Central memory CD8-positive, alpha-beta T cell (primary cell): ENCODE measurements at places on chromosomes 13 and 19.

- DNase-seq, result no peak
Measured at GRCh38 chr13:24700539-24700938, 20.3 kb downstream of the ATP12A start.

DNA sequence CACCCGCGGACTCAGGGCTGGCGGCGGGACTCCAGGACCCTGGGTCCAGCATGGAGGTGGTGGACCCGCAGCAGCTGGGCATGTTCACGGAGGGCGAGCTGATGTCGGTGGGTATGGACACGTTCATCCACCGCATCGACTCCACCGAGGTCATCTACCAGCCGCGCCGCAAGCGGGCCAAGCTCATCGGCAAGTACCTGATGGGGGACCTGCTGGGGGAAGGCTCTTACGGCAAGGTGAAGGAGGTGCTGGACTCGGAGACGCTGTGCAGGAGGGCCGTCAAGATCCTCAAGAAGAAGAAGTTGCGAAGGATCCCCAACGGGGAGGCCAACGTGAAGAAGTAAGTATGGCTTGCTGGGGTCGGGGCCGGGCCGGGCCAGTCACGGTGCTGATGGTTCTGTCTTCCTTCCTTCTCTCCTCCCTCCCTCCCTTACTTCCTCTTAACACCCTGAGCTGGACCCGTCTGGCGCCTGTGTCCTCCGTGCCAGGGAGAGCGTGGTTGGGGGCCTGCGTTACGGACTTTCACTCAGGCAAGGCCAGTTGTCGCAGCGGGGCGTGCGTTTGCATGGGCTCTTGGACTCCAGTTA is 1.4 kb downstream of the STK11 start:
- no peak for DNase-seq

DNA sequence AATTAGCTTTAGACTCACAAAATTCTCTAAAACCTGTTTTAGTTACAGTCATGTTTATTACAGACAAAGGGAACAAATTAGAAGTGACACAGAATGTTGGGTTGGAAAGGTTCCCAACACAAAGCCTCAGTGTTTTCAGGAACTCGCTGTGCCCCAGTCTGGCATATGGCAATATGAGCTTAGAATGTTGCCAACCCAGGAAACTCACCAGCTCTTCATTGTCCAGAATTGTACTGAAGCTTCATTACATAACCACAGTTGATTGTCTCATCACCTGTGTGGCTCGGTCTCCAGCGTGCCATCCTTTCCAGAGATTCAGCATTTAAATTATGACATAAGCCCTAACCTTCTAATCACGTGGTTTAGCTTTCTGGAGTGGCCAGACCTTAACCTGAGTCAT is 19.1 kb downstream of the ZNF264 start:
- no peak for DNase-seq

DNA sequence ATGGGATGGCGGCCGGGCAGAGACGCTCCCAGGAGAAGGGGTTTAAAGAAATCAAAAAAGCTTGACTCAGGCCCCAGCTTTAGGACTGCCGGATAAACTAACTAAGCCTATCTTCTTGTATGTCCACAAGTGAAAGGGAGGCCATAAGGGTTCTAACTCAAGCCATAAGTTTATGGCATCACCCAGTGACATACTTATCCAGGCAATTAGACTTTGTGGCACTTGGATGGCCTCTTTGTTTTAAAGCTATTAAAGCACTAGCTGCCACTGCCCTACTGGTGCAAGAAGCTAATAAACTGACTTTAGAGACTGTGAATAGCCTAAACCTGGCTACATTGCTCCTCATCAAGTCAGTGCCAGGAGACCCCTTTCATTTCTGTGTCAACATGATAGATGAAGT is 102.0 kb downstream of the ZNF429 start:
- DNase-seq, result no peak

- DNase-seq, result no peak
Measured at GRCh38 chr13:51816604-51817249, 12.8 kb upstream of the DHRS12 start.

DNA sequence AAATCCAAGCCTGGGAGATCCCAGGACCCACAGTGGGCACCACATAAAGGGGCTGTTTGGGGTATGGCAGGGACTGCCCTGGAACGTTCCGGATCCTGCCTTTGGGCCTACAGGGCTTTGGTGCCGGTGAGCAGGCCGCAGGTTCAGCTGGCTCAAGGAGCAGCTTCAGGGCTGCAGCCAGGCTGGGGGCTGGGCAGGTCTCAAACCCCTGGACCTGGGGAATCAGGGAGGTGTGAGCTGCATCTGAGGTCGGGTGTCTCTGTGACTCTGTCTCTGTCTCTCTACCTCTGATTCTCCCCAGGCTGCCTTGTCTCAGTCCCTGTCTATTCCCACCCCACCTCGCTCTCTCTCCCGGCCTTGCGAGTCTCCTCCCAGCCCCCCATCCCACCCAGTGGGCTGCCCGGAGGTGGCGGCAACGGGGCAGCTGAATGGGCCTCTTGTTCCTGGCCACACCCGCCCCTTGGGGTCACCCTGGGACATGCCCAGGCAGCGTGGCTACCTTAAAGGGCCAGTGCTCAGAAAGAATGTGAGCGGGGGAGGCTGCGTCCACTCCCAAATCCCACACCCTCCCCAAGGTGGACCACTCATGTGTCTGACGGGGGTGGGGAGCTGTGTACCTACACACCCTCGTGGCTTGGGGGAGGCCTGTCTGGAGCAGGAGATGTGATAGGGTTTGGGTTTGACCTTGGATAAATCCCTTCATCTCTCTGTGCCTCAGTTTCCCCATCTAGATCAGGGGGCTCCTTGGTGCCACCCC is 31.1 kb downstream of the NFIC start:
- no peak for DNase-seq

GRCh38 chr13:97371486-97372109 is 62.4 kb upstream of the RAP2A start:
- no peak for DNase-seq

DNA sequence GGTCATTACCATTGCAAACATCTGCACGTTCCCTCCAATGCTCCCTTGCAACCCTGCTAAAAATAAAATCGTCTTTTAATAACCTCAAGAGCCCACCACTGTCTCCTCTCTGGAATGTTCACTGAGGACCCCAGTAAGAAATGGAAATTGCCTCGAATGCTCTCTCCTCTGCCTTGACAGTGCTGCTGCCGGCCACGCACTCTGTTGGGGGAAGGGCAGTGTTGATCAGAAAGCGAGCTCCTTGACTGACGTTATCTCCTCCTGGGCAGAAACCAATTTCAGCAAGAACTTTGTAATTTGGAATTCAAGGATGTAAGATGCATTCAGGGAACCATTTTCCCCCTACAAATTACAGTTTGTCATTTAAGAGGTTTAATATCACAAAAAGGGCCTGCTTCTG is 718.5 kb downstream of the UQCRFS1 start:
- no peak for DNase-seq

DNA sequence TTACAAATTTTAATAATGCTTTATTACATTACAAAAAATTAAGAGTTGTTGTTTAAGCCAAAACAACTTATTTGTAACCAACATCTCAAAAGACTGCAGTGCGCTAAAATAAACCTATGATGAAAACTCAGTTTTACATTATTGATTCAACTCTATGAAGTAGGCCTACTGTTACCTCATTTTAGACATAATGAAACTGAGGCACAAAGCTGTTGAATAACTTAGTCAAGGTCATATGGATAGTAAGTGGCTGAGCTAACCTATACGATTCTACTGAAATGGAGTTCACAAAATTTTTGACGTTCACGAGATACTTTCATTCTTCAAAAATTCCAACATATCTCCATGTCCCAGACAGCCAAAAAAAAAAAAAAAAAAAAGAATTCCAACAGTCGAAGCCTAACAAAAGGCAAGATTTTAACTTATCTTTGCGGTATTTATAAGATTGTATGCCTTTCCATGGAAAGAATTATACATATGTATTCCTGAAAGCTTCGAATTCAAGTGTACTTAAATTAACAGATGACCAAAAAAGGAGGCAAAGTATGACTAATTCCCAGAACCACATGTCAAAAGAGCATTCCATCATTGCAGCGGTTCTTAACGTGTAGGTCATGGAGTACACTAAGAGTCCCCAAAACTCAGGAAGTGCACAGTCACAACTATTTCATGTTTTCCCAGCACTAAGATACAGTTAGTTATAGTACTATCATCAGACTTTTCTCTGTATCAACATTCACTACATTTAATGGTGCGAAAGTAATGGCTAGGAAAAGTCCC is 69.4 kb downstream of the PSPC1 start:
- DNase-seq, result no peak

DNA sequence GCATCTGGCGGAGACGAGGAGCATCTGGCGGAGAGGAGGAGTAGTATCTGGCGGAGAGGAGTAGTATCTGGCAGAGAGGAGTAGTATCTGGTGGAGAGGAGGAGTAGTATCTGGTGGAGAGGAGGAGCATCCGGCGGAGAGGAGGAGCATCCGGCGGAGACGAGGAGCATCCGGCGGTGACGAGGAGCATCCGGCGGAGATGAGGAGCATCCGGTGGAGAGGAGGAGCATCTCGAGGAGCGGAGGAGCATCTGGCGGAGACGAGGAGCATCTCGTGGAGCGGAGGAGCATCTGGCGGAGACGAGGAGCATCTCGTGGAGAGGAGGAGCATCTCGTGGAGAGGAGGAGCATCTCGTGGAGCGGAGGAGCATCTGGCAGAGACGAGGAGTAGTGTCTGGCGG is 18.6 kb downstream of the C13orf46 start:
- DNase-seq, result no peak

DNA sequence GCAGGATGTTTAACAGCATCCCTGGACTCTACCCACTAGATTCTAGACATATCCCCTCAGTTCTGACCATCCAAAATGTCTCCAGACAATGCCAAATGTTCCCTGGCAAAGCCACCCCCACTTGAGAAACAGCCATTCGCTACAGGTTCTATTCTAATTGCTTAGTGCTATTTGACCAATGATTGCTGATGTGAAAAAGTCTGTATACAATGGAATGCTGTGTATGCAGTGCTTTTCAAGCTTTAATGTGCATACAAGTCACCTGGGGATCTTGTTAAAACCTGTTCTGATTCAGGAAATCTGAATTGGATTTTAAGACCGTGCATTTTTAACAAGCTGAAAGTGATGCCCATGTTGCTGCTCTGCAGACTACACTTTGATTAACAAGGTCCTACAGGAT is 331.8 kb upstream of the KLF12 start:
- no peak for DNase-seq

DNA sequence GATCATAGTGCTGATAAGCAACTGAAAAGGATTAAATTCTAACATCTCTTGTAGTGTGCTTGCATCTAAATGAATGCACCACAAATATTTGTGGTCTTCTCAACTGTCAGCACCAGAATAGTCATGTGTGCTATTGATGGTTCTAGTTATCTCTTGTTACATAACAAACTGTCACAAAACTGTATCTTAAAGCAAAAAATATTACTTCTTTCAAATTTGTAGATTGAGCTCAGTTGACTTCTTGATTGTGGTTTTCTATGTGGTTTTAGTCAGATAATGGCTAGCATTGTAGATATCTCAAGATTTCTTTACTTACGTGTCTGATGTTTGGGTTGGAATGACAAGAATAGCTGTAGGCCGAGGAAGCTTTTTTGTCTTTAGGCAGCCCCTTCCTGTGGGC is 431.3 kb downstream of the SLITRK6 start:
- DNase-seq, result no peak

DNA sequence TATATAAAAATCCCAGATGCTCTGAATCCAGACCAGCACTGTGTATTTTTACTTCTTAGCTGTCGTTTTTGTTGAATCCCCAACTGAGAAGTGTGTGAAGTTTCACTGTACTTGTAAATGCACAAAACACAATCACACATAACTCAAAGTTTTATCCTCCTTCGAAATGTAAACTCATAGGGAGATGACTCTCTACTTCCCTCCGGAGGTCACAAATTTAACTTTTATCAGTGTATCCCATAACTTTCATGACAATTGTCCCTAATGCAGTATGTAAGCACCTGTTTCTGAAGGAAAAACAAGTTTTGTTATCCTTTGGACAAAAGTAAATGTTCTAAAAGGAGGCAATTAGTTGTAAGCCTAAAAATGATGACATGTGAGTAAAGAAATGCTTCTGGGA is 665.0 kb upstream of the SLITRK6 start:
- DNase-seq, result no peak

GRCh38 chr13:48562296-48563066 is 29.6 kb upstream of the RCBTB2 start:
- peak; percentile 29 for DNase-seq

- DNase-seq, result no peak
Measured at GRCh38 chr19:4391701-4392483, 8.5 kb downstream of the SH3GL1 start.

DNA sequence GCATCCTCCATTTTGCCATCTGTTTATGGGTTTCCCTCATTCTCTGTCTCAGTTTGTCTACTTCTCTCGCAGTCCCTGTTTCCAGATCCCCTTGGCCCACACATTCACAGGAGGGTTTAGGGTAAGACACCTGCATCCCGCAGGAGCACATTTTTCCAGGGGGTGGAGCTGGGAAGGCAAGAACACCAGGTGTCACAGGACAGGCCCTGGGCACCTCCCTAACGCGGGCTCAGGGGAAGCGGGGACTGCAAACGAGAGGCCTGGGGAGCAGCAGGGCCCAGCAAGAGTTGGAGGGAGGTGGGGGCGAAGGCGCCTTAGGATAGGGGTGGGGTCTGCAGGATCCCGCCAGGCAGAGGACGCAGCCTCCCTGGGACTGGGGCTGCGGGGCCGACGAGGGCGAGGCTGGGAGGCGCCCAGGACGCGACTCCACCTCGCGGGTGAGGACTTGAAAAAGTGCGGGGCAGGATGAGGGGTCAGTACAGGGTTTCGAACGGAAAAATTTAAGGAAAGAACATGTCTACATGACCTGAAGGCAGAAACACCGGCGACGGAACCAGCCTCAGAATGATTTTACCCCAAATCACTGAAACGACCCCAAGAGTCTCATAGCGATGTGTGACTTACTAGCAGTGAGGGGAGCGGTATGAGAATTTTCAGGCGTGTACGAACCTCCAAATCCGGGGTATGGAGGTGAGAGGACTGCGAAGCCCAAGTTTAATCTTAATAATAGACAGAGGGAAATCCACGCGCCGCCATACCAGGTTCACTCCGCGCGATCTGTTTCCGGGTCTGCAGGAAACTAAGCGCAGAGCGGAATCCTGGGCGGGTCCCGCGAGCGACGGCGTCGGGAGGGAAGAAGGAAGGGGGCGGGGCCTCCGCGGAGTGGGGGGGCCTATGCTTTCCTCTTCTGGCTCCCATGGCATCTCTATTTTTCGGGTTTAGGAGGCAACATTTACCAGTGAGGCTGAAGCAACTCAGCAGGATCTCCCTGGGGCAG is 7.1 kb upstream of the ERVV-2 start:
- no peak for DNase-seq

GRCh38 chr13:79385694-79386093 is 20.4 kb downstream of the RBM26 start:
- no peak for DNase-seq

- peak; percentile 68 for DNase-seq
Measured at GRCh38 chr19:1259206-1259875, 9.8 kb upstream of the CIRBP start.

- DNase-seq, result no peak
Measured at GRCh38 chr13:109672545-109672944, 113.8 kb downstream of the IRS2 start.

- DNase-seq, result no peak
Measured at GRCh38 chr19:51297406-51297805, 14.0 kb upstream of the IGLON5 start.

- no peak for DNase-seq
Measured at GRCh38 chr13:46097015-46097414, 7.8 kb downstream of the CPB2 start.
